Stimulated activated CD8-positive, alpha-beta memory T cell treated with anti-CD3 and anti-CD28 coated beads, Interleukin-4, amount 100 ng/mL, for 48 hours (primary cell): ENCODE measurements at places on chromosomes 3 and 15.

- DNase-seq = no peak
These were observed 111.7 kb downstream of the CHSY1 start for GRCh38 chr15:101139986-101140696.

- DNase-seq = no peak
These were observed 26.6 kb downstream of the IGF2BP2 start for GRCh38 chr3:185797993-185798830.

GRCh38 chr15:97745481-97746071 is 214.9 kb upstream of the ARRDC4 start:
- peak; percentile 56 for DNase-seq

- no peak for DNase-seq
These were observed 5.7 kb upstream of the GAP43 start for GRCh38 chr3:115617591-115617990.

GRCh38 chr15:76312540-76313174 is 1.4 kb upstream of the ETFA start:
- DNase-seq = no peak

GRCh38 chr3:104598848-104599511 is 767.7 kb upstream of the ALCAM start:
- DNase-seq = no peak

DNA sequence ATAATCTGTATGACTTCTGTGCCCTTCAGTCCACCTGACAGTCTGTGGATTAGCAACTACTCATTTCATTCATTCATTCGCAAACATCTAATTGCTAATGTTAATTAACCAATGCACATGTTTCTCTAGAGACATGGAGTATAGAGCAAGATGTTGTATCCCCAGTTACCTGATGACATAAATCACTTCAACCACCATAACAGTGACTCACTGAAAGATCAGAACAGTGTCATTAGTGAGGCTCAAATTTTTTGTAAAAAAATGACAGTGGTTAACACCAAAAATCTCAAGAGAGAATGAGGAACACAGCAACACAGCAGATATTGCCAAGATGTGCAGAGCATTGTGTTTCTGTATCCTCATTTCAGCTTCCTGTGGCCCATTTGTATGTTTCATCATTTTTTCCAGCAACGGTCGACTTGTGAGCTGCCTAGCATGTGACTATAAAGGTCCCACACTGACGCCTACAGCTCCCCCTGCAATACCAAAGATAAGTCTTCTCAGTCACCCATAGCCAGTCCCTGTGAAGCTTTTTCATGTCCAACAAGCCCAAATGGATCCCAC is 3.7 kb upstream of the PLD1 start:
- peak; percentile 36 for DNase-seq

- DNase-seq = no peak
These were observed 83.4 kb downstream of the AQR start for GRCh38 chr15:34886134-34886533.

GRCh38 chr3:127183931-127184869 is 8.7 kb upstream of the PRR23E start:
- no peak for DNase-seq

GRCh38 chr3:10981961-10982360 is 10.6 kb upstream of the SLC6A1 start:
- DNase-seq = no peak

- DNase-seq = no peak
These were observed 189.0 kb downstream of the ZNF621 start for GRCh38 chr3:40713795-40714194.

DNA sequence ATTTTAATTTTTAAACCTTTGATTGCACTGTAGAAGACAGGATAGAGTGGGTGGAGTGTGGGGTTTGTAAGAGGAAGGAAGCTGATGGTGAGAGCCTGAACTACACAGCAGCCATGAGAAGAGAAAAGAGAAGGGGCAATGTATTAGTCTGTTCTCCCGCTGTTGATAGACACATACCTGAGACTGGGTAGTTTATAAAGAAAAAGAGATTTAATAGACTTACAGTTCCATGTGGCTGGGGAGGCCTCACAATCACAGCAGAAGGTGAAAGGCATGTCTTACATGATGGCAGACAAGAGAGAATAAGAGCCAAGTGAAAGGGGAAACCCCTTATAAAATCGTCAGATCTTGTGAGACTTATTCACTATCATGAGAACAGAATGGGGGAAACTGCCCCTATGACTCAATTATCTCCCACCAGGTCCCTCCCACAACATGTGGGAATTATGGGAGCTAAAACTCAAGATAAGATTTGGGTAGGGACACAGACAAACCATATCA is 37.3 kb downstream of the STARD5 start:
- no peak for DNase-seq

DNA sequence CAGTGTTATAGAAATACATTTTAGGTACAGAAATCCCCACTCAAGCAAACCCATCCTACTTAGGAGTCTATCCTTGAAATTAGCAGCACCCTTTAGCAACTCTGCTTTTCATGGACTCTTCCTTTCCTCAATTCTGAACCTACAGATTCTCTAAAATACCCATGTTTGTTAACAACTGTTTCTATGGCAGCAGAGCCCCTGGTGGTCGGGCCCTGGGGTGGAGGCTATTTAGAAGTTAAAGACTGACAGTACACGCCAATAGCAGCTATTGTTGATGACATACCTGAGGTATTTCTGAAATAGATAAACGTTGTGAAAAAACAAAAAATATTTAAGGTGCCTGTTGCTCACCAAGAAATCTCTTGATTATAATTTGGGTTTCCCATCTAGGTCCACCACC is 23.4 kb upstream of the NRG4 start:
- no peak for DNase-seq

GRCh38 chr3:154314152-154314551 is 10.1 kb downstream of the DHX36 start:
- DNase-seq = no peak

GRCh38 chr3:43542328-43543043 is 79.3 kb downstream of the ANO10 start:
- no peak for DNase-seq

DNA sequence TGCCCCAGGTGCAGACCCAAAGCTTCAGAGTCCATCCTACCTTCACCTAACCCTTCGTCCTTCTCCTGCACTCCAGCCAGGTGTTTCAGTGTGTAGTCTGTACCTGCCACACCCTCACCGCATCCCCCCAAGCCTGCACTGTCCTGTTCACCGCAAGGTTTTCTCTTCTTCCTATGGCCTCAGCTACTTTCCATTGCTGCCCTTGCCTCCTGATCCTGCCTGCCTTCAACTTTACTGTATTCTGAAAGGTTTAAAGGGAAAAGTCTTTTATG is 9.3 kb downstream of the GPR160 start:
- DNase-seq = no peak

DNA sequence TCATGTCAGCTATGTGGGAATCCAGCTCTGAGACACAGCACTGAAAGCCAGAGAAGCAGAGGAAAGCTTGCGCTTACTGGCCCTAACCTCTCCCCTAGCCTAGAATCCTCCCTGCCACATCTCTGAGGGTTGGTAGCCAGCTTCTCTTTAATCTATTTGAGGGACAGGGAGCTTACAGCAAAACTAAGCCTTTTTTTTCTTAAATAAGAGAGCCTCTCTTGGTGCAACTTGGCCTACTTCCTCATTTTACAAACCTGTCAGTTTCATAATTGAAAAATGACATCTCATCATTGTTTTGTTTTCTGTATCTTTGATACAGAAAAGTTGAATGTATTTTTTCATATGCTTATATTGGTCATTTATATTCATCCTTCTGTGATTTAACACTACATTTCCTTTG is 193.9 kb downstream of the ZNF621 start:
- DNase-seq = no peak

GRCh38 chr15:43225201-43225949 is 4.6 kb upstream of the EPB42 start:
- DNase-seq = peak; percentile 46

- DNase-seq = no peak
These were observed 30.6 kb downstream of the PTX3 start for GRCh38 chr3:157467200-157467599.

- no peak for DNase-seq
These were observed 61.5 kb downstream of the CYFIP1 start for GRCh38 chr15:22918596-22919140.

GRCh38 chr3:123276346-123277006 is 74.7 kb downstream of the SEC22A start:
- no peak for DNase-seq

GRCh38 chr3:174873832-174874657 is 14.9 kb downstream of the NAALADL2 start:
- no peak for DNase-seq

GRCh38 chr3:102238362-102238761 is 196.5 kb upstream of the ZPLD1 start:
- DNase-seq = no peak

GRCh38 chr3:194996746-194997145 is 274.2 kb downstream of the XXYLT1 start:
- DNase-seq = no peak

DNA sequence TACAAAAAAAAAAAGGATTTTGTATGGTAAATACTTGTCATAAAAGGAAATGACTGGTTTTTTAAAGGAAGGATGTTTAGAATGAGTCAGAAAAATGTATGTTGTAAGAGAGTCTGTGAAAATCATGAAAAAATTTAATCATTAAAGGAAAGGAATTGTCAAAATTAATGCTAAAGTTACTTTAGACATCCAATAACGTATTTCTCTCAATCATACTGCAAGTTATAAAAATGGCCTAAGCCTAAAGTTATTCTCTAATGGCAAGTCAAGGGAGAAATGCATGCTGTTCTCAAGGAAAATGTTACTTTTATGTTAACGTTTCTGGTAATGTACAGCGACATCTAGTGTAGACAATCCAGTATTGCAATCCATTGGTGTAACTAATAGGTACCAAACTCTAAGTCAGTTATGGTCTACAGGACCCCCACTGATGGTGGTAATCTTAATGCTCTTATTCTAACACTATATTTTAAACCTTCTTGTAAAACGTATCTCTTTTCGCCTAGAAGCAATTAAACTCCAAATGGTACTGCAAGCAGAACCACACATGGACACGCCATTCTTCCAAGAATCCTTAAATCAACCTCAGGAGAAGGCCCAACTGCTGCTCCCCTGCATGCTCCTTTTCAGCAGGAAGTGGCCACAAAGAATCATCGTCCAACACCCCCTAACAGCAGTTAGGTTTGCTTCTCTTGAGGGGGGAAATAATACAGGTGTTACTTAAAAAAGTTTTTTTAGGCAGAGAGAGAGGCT is 35.2 kb downstream of the NCEH1 start:
- no peak for DNase-seq

DNA sequence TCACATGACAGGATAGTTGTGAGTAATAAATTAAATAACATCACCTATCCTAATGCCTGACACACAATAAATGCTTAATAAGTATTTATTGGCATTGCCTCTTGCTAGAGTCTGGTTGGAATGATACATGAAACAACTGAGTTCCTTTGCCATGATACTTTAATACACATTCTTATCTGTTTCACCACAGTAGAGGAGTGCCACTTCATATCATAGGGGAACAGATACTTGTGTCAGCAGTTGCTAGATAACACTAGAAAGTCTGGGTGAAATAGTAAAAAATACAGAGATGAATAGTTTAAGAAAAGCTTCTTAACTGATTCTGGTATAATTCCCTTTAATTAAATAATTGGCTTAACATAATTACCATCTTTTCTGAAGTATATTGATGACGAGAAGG is 380.0 kb upstream of the GOLIM4 start:
- no peak for DNase-seq

- DNase-seq = no peak
These were observed 490.4 kb upstream of the PROK2 start for GRCh38 chr3:72275331-72275751.

- DNase-seq = no peak
These were observed 138.4 kb downstream of the NUP210 start for GRCh38 chr3:13281507-13282357.

- DNase-seq = no peak
These were observed 80.9 kb downstream of the DGKG start for GRCh38 chr3:186281176-186281575.

- DNase-seq = no peak
These were observed 150.1 kb downstream of the PLD1 start for GRCh38 chr3:171660188-171660587.

GRCh38 chr15:90816401-90817116 is 51.8 kb upstream of the FURIN start:
- DNase-seq = no peak

- DNase-seq = no peak
These were observed 732.3 kb downstream of the TUSC7 start for GRCh38 chr3:117441851-117442250.

- no peak for DNase-seq
These were observed 41.7 kb upstream of the ADAMTS17 start for GRCh38 chr15:100383302-100384107.

- no peak for DNase-seq
These were observed 59.1 kb upstream of the NEDD4 start for GRCh38 chr15:56052395-56053045.

DNA sequence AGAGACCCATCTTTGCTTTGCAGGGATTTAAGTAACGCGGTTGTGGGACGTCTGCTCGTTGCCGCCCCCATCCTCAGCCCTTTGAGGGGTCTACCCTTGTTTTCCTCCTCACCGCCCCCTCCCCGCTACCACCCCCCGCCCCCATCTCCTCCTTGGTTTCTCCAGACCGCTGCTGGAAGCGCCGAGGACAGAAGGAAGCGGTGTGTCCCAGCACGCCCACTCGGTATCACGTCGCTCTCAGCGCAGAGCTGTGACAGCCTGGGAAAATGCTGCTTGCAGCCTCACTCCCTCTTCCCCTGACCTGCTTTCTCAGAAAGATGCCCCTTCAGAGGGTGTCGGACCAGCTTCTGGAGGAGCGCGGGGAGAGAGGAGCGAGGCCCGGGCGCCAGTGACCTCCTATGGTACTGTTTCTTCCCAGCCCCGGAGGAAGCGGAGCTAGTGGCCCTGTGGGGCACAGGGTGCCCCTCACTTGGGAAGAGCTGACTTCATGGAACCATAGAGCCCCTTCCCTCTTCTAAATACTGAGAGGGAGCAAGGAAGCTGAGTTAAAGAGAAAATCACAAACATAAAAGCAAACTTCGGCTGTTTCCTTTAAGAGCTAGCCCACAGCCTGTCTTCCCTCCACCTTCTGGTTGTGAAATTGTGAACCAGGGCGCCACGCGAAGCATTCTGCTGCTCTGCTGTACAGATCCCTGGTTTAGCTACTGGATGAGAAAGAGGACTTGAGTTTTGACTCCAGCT is 698 bp downstream of the IL1RAP start:
- peak; percentile 62 for DNase-seq

GRCh38 chr3:196012481-196012880 is 69.4 kb downstream of the TFRC start:
- no peak for DNase-seq

GRCh38 chr15:63758341-63758740 is 75.4 kb downstream of the HERC1 start:
- DNase-seq = no peak

DNA sequence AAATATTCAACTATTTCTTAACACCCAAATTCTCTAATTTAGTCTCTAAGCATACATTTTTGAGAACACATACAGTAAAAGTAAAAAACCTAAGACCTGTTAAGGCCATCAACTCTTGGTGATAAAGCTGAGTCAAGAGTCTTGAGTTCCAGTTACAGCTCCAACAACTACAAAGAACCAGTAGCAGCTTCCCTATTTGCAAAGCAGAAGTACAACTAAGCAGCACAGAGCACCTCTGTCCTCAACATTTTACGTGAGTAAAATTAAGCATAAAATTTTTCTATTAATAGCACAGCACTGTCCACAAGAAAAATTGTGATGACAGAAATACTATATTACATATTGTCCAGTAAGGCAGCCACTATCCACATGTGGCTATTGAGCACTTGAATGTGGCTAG is 4.4 kb downstream of the PCOLCE2 start:
- no peak for DNase-seq

GRCh38 chr3:36058404-36059030 is 321.8 kb upstream of the STAC start:
- no peak for DNase-seq
